Activated CD4-positive, alpha-beta T cell treated with anti-CD3 and anti-CD28 coated beads, Interleukin-2, Interleukin-4, amounts not matched to agents 100 ng/mL and 50 ng/mL, durations not matched to agents 16 hours and 8 hours (primary cell): ENCODE measurements at places on chromosomes 2 and 18.

GRCh38 chr2:172667581-172668325, 67.9 kb upstream of the RAPGEF4 start:
- no peak for DNase-seq

GRCh38 chr18:70384181-70384790, 95.4 kb downstream of the SOCS6 start:
- DNase-seq: peak; percentile 6

GRCh38 chr2:38751596-38752410, 642 bp upstream of the SRSF7 start:
- no peak for DNase-seq

DNA sequence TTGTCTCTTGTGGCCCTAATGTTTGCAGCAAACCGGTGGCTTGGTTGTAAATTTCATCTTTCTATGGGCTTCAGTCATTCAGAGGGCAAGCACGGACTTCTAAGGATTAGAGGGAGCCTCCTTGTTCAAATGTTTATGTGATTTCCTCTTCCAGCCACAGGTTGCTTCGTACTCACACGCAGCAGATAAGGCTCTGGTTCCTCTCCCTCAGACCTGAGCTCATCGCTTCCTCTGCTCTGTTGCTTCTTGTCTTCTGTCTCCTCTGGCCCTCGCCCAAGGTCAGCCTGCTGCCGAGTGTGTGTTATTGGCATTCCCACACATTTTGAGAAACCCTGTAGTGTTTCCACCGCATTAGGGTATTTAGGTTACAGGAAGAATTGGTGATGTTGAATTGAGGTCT, 44.0 kb downstream of the MYL12B start:
- no peak for DNase-seq

- DNase-seq: no peak
Observed at GRCh38 chr2:67792681-67793091, 270.1 kb downstream of the C1D start.

DNA sequence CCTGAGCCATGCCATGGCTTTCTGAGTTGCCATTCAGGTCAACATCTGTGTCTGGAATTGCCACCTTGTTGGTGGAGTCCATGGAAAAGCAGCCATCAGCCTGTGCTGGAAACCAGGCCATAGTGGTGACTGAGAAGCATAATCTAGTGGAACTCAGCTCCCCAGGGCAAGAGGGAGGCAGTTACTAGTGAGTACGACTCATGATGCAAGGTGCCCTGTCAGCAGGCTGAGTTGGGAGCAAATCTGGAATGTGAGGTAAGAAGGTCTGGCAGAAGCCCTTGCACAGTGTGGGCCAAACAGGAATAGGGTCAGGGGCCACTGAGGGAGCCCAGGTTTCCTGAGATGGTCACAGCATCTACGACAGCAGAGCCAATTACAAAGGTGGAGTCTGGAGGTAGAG, 37.1 kb downstream of the SULT1C2 start:
- DNase-seq: no peak

- DNase-seq: no peak
Observed at GRCh38 chr2:207504513-207505170, 25.1 kb upstream of the CREB1 start.

- peak; percentile 3 for DNase-seq
Observed at GRCh38 chr2:56177420-56178220, 6.2 kb upstream of the CCDC85A start.

GRCh38 chr2:46798998-46799698, 116.5 kb downstream of the MCFD2 start:
- no peak for DNase-seq

- no peak for DNase-seq
Observed at GRCh38 chr2:43030551-43031307, 195.7 kb downstream of the ZFP36L2 start.

DNA sequence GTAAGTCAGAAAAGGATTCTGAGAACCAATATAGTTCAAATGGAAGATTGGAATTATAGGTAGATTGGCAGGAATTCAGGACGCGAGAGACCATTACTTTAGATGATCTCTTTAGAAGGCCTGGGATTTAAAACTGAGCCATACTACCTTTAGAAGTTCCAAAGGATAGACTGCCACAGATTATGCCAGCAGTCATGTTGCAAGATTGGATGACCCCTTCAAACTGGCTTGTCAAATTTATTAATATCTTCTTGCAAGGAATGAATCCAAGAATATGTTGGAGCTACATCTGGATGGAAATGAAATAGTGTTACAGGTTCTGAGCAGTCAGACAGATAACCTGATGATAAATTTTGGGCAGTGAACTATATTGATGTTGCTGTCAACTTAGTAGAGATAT, 22.0 kb downstream of the BABAM2 start:
- no peak for DNase-seq

DNA sequence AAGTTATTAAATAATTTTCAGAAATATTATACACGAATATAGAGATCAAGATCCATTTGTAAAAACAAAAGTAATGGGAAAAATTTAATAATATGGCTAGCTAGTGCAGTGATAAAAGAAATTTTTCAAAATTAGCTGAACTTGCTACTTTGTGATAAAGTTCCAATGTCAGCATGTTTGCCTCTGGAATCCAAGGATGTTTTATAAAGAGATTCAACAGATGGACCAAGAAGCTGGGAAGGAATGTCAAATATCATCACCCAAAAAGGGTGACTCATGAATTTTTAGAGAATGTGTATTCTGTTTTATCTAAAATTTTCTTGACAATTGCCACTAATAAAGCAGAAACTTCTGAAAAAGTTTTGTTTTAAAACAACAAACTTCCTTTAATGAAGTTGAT, 95.3 kb downstream of the FSIP2 start:
- no peak for DNase-seq

DNA sequence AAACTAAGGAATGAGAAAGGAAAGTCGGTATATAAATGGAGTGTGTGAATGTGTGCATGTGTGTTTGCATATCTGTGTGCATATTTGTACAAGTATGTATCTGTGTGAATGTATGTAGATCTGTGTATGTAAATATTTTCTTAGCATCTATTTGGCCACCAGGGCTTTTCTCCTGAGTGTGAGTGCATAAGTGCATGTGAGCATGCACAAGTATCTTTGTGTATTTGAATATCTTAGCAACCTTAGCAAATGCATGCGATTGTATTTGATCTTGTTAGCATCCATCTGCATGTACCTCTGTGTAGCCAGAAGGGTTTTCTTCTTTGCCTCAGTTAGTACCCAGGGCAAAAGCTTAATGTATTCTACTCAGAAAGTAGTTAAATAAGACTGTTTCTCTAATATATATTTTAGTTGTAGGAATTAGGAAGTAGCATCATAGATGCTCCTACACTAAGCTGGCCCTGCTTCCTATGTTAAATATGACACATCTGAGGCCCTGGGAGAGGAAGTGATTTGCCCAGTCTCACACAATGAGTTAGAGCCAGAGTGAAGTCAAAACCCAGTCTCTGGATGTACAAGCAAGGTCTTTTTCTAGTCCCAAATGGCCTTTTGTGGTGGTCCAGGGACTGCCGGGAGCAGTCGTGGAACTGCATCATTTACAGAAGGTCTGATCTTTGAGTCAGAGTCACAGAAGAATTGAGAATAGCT, 9.2 kb downstream of the FKBP1B start:
- DNase-seq: no peak
